ENCODE measurements at places on chromosomes 11 and 22.
A peak's percentile ranks its signal among the peaks of the same experiment; 100 is the strongest.

- no peak for DNase-seq
Observed at GRCh38 chr11:269146-269890, 8.9 kb upstream of the NLRP6 start.

- no peak for DNase-seq
Observed at GRCh38 chr11:125183641-125184040, 19.1 kb downstream of the PKNOX2 start.

- no peak for DNase-seq
Observed at GRCh38 chr22:45263463-45264269, 21.1 kb upstream of the UPK3A start.

DNA sequence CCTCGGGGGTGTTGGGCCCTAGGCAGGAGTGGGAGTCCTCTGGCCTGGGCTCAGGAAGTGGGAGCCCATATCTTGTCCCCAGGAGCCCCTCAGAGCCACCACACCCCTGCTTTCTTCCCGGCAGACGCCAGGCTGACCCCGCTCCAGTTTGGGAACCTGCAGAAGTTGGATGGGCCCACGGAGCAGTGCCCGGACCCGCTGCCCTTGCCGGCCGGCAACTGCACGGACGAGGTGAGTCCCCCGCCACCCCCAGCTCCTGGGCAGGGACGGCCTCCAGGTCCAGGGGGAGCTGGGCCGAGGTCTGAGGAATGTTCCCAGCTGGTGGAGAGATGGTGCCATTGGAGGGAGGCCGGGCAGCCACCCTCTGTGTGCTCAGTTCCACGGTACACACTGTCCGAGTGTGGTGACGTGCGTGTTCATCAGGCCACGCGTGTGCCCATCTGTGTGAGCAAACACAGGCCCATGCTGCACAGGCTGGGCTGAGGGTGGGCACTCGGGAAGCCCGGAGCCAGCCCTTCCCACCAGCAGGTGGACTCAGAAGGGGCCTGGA is 4.8 kb downstream of the MUC5B start:
- no peak for DNase-seq

GRCh38 chr22:26589845-26590736 is at the start of gene TPST2:
TPST2 (minus strand) TSS chr22:26590132; CDS start chr22:26541630, 48,502 bp downstream.
- DNase-seq, result peak; percentile 59

DNA sequence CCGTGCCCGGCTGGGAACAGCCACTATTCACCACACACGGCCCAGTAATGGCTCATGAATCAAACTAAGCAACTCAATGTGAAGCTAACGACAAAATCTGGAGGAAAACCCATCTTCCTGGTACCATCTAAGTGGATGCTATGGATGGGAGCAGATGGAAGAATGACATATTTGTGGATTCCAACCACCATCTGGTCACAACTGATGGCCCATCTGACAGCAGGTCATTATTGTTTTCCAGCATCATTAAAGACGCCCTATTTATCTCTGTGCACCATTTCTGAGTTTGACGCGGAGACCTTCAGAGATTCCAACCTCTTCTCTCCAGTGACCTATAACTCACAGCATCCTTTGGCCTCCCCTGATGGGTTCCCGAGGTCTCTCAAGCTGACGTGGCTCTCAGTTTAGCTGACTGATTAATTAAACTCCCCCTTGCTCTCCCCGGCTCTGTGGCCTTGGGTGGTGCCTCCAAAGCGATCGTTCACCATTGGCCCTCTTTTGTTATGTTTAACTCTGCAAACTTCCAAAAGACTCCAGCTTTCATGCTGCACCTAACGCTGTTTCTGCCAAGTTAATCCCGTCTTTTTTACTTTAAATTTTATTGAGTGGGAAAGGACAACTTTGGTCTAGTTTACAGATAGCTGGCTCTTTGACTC is 1514.4 kb downstream of the BRD1 start:
- DNase-seq, result no peak

GRCh38 chr22:26389125-26389524 is 39.9 kb upstream of the ASPHD2 start:
- no peak for DNase-seq

GRCh38 chr22:48585916-48586798 is 1241.5 kb downstream of the BRD1 start:
- no peak for DNase-seq

DNA sequence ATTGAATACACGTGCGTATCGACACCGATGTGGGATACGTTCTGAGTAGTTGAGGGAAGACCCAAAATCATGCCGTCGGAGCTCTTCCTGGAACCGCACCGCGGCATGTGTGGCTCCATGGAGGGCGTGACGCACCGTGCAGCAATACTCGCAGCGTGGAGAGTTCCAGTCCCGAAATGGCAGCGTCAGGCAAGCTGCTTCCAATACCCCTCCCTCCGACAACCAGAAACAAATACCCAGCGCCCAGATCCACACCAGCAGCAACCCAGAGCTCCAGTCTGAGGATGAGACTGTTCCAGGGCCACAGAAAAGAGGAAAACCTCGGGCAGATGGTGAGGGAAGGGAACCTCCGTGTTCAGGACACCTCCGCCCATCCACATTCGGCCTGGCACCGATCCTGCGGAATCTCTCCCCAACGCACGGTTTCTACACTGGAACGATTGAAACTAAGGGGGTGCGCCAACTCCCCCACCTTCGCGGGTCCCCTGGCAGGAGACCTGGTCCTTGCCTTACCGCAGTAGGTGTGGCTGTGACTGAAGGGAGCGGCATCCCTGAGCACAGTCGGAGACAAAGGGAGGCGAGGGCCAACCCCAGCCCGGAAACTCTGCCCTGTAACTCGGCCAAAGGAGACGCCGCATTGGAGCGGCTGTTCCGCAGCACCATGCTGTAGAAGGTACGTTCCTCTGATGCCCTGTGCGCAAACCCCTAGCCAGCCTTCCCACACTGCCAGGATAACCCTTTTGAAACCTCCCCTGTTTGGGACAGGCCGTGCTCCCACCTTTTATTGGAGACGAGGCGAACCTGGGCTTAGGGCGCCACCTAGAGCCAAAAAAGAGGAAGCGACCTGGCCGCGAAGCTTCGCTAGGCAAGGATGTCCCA is 28.2 kb downstream of the DBX1 start:
- DNase-seq, result peak; percentile 47

- no peak for DNase-seq
Observed at GRCh38 chr11:80048513-80048912, 607.7 kb upstream of the TENM4 start.

DNA sequence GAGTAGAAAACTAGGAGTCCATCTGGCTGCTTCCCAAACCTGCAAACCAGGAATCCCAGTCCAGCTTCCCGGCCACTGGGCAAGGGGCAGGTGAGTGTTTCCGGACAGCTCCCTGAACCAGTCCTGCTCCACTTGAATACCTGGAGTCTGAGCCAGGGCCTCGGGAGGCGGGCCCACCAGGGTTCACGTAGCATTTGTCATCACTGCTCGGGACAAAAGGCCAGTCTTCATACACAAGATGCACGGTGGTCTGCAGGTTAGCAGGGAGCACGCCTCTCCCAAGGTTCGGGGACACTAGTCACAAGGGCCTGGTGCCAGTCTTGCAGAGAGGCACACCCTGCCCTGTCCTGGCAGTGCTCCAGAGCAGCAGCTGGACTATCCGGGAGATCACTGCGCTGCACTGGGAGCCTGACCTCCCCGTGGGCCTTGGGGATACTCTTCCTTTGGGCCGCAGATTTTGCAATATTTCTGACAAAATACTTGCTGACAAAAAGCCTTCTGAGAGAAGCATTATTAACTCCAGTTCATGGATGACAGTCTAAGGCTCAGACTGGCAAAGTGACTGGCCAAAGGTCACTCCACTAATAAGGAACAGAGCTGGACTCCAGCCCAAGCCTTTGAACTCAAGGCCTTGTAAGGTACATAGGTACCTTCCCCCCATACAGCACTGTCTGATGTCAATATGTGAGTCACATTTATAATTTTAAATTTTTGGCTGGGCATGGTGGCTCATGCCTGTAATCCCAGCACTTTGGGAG is 25.1 kb downstream of the CD6 start:
- DNase-seq, result no peak

DNA sequence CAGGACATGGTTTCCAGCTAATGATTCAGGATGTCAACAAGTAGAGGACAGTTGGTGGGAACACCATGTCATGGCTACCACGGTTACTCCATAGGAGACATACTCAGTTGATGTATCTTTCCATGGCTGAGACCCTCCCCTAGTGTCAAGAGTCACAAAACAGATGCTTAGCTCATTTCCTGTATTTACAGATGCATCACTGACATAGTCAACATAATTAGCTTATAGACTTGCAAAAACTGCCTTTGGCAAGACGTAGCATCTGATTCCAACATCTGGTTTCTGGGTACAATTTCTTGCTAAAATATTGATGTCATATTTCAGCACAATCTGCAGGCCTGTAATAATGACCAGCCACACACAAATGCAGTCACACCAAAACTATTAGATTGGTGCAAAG is 550.3 kb downstream of the FAM181B start:
- DNase-seq, result no peak

GRCh38 chr11:95142431-95142830 is 52.8 kb downstream of the ENDOD1 start:
- no peak for DNase-seq

GRCh38 chr11:19116276-19116970 is 545 bp upstream of the ZDHHC13 start:
- DNase-seq, result no peak

- DNase-seq, result no peak
Observed at GRCh38 chr11:44887636-44888035, 63.0 kb downstream of the TP53I11 start.

GRCh38 chr11:2673871-2674471 is 25.8 kb downstream of the KCNQ1OT1 start:
- no peak for DNase-seq

GRCh38 chr11:72669527-72669926 is 4.7 kb downstream of the PDE2A start:
- DNase-seq, result no peak

DNA sequence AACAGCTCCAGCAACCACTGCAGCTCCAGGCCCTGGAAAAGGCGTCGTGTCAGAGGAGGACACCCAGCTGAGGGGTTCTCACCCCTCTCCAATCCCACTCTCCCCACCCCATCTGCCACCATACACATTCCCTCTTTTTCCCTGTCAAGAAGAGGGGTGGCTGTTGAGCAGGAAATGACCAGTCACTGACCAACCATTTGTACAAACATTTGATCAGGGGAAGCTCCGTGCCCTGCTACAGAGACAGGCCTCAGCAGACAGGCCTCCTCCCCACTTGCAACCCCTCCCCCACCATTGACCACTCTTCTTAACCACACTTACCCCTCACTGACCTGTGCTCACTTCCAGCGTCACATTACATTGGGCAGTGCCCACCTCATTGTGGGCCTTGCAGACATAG is 2.3 kb upstream of the VSIG2 start:
- no peak for DNase-seq

DNA sequence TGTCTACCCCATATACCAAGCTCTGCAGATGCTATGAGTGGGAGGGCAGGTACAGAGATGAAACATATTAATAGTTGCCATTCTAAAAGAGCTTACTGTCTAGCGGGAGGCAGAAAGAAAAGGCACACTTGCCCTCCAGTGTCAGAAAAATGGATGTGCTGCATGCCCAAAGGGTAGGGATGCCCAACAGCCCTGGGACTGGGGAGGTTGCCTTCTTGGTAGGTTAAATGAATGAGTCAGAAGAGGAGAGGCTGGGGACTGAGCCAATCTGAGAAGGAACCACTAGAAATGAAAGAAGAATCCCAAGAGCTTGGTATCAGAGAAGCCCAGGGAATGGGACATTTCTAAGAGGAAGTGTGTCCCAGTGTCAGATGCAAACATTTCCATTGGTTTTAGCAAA is 1.2 kb downstream of the BIRC3 start:
- DNase-seq, result peak; percentile 56
